ENCODE measurements at places on chromosomes 2 and 18.

GRCh38 chr18:12306752-12307700, 1.0 kb upstream of the TUBB6 start:
- no peak for DNase-seq

DNA sequence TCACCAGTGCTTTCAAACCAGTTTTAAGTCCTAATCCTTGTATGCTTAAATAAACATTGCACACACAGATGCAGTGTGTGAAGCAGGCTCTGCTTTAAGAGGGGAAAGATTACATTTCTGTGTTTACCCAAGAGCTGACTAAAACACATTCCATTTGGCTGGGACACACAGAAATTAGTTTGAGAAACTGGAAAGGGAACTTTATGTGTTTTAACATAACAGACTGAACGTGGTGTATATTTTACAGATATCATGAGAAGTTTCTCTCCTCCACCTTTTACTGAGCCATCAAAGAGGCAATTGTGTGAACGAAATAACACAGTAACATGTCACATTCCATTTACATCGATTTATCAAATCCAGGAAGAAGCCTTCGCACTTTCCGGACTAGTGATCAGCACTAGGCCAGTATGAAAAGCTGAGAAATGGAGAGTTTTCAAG, 121.8 kb downstream of the MAIP1 start:
- DNase-seq: no peak

- peak; percentile 70 for DNase-seq
Measured at GRCh38 chr18:22391407-22392345, 26.0 kb downstream of the CTAGE1 start.

DNA sequence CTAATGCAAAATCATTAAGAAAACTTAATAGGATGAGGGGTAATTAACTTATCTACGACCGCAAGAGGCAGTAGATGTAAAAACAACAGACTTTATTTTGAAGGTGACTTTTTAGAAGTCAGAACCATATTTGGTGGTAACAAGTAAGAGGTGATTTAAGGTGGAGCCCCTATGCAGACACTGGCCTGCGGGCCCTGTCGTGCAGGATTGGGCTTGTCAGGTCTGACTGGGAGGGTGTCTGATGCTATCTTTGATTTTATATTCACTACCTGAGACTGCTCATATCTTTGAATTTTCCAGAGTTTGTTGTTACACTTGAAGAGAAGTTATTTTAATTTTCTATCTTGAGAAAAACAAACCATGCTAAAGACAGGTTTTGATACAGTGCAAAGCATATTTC, 29.1 kb upstream of the SCLY start:
- DNase-seq: no peak

DNA sequence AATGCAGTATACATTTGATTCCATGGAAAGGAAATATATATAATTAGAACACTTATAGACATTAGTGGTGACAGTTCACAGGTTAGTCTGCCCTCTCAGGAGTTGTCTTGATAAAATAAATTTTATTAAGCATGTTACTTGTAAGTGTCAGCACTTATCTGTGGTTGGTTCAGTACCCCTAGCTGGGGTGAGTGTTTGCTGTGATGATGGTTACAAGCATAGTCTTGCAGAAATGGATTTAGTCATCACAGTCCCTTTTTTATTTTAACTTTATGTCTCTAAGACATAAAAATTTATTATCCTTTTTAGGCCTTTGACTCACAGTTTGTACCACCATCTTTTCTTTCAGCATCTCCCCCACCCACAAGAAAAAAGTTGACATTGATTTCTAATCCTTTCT, 52.1 kb downstream of the NCK2 start:
- no peak for DNase-seq

DNA sequence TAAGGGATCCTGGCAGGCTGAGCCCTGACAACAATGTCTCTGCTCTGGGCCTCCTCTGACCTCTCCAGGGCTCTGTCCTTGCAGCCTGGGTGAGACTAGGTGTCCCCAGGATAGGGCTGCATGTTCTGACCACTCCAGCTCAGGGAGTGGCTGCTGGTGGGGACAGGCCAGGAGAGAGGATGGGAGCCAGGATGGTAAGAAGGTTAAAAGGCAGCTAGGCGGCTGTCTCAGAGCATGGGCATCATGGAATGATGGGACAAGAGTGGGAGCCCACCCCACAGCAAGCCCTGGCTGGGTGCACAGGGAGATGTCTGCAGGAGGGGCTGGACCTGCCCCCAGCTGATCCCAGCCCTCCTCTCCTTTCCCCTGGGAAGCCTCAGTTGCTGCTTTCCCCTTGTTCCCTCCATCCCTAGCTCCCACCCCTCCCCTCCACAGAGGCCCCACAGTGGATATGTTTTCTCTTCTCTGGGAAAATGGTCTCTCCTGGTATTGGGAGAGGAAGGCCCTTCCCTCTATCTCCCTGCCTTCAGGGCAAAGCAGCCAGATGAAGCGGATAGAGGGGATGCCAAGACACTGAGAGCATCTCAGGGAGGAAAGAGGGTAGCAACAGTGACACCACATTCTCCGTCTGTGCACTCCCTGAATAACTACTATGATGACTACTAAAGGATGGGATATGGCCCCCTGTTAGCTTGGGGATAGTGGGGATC, 334.3 kb downstream of the DYSF start:
- no peak for DNase-seq

DNA sequence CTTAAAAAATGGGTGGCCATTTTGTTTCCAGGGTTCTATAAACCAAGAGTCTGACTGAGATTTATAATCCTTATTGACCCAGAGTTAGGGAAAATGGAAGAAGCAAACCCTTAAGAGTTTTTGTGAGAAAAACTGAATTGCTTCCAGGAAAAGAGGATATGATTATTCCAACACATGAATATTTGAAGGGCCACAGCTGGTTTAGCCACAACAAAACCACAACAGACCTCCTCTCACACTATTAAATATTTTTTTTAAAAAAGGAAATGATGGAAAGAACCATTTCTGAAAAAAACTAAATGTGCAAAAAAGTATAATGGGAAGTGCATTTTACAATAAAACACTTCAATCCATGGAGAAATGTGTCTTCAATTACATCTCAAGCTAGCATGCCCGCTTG, 182.7 kb downstream of the ETAA1 start:
- DNase-seq: no peak

DNA sequence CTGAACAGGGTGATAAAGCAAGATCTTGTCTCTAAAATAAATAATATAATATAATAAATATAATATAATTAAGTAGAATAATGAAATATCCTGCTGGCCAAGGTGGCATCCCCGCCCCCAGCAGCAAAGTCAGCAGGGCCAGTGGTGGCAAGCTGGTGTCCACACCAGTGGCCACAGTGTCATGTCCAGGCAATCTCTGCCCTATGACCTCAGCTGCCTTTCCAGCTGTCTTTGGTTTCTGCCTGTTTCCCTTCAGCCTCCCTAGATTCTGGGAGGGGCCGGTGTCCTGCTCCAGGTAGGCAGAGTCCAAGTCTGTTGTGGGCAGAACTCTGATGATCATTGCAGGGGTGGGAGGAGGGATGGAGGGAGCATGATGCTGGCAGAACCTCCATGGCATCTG, 16.2 kb upstream of the STEAP3 start:
- no peak for DNase-seq

DNA sequence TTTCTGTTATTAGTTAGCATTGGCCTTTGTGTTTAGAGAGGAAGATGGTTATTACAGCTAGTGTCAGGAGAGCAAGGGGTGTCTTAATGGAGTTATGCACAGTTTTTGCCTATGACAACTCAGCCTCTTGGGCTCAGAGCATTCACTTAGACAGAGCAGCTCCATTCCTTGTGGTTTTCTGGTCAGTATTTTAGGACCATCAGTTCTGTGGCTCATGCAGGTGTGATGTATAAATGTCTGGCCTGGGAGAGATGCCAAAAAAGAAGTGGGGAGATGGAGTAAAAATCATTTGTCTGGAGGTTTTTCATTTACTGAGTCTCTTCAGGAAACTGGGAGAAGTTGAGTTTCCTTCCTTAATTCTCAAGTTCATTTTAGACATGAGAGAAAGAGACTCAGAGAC, 79.7 kb downstream of the PRKCE start:
- DNase-seq: no peak

DNA sequence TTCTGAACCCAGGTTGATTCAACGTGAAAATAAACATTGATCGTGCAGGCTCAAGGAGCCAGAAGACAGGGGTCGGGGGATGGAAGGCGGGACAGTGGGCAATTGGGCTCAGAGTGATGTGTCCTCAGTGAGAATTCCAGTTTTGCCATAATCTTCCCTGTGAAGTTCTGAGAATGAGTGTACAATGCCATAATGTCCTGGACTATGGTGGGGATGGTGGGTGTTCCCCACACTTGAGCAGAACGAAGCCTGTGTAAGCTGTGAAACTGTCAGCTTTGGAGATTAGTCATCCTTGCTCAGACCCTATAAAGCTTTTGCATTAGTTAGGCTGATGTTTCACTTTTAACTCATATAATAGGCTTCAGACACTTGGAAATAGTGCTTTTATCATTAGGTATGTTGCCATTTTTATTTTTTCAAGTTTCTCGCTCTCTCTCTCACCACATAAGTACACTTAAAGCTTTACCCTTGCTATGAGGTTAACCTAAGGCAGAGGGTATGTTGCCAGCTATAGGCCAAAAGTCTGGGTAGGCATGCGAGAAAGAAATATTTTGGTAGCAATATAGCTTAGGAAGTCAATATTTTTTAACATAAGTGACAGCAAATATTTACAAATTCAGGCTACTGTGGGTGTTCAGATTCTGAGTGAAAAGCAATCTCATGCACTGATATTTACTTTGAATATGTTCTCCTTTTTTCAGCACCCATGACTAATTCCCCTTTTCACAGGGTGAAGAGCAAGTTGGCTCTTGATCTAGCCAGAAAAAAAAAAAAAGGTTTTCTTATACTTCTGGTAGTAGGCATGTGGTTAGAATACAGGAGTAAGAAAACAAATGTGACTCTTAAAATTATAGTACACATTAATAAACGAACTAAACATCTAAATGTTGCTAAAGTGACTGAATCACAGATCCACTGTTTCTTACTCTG, 47.2 kb downstream of the CDC42EP3 start:
- peak; percentile 60 for DNase-seq

DNA sequence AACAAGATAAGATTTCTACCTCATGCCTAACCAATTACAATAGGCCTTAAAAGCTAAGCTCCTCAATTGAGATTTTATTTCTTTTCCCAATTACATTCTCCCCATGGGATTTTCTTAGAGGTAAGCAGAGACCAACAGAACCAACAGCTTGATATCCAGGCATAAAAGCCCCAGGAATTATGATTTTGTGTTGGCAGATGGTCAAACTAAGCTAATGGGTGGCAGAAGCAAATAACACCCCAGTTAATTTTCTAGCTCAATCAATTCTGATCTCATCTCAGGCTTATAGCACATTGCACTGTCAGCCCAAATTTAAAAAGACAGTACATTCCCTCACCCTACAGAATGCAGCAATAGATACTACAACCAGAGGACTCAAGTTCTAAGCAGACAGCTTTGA, 156.4 kb downstream of the NRXN1 start:
- DNase-seq: no peak

DNA sequence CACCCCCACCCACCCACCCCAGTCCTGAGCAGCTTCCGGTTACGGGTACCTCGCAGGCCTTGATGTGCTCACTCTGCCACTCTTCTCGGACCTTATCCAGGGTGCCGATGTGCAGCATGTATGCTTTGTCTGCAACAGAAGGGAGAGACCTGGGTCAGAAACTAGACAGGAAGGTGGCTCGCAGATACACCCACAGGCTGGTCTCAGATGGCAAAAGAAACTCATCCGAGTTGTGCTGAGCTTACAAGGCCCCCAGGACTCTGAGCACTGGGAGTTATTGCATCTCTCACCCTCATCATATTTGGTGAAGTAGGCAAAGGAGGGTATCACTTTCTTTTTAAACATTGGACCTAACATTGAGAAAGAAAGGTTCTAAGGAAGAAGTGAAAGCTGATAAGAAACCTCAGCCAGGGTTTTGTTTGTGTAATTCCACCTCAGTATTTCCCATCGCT, 30.6 kb upstream of the EPG5 start:
- DNase-seq: peak; percentile 33

- no peak for DNase-seq
Measured at GRCh38 chr2:231347081-231347480, 48.4 kb upstream of the B3GNT7 start.

DNA sequence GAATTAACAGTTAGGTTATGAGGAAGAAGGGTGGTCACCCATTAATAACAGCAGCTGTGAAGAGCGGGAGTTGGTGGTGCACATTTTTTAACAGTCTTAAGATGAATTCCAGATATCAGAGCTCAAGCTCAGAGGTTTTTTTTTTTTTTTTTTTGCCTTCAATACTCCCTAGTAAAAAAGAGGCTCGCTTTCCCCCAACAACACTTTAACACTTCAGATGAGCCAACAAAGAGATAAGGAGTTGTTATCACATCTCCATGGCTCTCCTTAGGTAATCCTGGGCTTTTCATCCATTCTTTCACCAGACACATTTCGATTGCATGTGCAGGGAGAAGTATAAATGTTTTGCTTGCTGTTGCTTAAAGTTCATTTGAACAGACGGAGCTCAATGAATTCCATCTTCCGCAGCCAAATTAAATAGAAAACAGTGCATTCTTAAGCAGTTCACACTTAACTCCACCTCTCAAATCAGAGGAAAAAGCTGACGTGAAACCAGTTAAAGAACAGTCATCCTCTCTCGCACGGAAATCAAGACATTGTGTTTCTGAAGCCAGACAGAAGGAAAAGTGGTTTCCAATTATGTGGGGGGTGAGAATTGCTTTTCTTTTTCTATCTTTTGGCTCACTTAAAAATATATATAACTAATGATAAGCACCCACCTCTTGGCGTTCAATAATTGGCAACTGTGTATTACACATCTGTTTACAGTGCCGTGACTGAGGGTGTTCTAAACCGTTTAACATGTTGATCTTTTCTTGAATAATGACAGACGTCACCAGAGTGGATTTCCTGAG, 118.2 kb downstream of the ZNF521 start:
- no peak for DNase-seq

GRCh38 chr2:216693414-216694080, 1.8 kb downstream of the IGFBP5 start:
- no peak for DNase-seq

DNA sequence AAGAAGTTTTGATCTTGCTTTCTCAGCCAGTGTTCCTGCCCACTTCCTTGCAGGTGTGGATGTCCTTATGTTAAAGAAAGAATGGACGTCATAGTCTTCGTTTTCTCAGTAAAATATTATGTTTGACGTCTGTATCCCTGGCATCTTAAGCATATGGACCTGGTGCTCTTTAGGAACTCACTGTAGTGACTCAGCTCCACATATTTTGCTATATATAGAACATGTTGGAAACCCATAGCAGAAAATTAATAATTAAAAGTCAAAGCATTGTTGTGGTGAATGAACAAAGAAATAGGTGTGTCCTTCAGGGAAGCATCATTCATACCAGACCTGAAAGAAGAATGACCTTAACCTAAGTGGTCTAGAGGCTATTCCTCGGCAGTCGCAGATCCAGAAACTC, 196.1 kb downstream of the MCFD2 start:
- DNase-seq: no peak

- no peak for DNase-seq
Measured at GRCh38 chr18:27483276-27483675, 298.2 kb upstream of the CHST9 start.

DNA sequence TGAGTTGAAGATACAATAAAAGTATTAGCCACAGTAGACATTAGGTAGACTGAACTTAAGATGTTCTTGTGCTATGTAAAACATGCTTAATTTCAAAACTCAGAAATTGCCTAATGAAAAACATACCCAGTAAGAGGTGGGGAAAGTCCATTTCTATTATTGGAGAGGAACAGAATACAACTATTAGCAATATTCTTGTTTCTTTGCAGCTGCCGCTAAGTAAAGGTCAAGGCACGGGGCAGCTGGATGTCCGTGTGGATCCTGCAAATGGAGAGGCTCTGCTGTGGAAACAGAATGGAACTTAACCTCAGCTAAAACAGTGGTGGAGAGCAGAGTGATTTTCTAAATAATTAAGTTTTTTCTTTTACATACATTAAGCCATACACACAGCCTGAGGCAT, 139.2 kb upstream of the ARHGAP28 start:
- no peak for DNase-seq

Measured in CD4-positive, alpha-beta T cell treated with Interleukin-17A for 1 hour (primary cell).